Chondrocyte (in vitro differentiated cells): ENCODE measurements at places on chromosomes 4 and X.

DNA sequence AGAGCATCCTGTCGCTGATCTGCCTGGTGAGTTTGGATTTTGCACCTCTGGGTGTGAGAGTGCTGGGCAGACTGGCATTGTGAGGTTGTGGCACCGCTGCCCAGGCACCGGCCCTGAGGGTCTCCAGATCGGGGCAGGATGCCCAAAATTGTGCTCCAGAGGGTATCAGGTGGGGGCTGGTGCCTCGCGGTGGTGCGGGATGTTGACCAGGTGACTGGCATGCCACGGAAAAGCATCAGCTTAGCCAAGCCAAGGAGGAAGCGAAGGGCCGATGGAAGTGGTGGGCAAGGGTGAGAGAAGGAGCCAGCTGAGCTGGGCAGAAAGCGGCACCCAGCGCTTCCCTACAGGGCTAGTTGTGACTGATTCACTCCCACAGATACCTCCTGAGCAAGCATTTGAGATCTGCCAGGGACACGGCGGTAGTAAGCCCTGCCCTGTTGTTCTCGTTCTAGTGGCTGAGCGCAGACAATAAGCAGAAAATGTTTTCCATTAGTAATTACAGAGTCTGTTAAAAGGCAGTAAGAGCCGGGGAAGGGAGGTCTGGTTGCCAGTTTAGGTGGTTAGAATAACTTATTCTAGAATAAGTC, 809 bp downstream of the ZFP92 start:
- peak; percentile 86 for DNase-seq

DNA sequence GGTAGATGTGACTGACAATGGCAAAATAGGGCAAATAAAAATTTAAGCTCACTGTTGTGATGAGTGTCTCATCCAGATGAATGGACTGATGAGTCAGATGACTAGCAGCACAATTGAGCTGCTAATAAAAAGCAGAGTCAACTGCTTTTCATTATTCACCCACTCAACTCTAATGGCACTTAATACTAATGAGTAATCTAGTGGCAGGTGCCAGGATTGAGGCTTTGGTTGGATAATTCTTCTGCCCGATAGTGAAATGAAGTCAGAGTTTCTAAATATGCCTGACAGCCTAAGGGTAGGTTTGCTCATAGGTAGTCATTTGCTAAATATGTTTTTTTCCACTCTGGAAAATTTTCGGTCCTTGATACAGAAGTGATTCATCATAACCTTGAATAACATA, 10.4 kb downstream of the OGT start:
- no peak for DNase-seq

DNA sequence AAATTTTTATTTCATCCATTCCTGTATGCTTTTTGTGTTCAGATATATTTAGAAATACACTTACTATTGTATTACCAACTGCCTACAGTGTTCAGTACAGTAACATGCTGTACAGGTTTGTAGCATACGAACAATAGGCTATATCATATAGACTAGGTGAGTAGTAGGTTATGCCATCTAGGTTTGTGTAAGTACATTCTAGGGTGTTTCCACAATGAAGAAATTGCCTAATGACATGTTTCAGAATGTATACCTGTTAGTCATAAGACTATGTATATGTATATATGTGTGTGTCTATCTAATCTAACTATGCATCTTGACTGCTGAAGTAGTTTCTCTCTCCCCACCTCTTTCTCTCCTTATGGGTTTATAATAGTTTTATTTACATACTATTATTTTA, 51.5 kb upstream of the BTC start:
- no peak for DNase-seq

DNA sequence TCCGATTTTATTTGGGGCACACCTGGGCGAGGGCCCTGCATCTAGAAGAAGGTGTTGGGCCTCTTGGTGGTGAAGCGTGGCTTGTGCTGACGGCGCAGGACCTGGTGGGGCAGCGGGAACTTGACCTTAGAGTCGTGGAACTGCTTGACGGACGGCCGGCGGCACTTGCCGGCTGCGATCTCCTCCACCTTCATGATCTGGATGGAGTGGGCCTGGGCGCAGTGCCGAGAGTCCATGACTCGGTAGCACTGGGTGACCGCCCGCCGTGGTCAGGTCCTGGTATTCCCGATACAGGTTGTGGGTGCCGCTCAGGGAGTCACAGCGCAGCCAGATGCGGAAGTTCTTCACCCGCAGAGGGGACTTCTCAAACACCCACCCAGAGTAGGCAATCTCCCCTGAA, 56.8 kb upstream of the ALG13 start:
- DNase-seq, result no peak

GRCh38 chr4:40502220-40502619, 127.4 kb downstream of the RBM47 start:
- DNase-seq, result no peak

DNA sequence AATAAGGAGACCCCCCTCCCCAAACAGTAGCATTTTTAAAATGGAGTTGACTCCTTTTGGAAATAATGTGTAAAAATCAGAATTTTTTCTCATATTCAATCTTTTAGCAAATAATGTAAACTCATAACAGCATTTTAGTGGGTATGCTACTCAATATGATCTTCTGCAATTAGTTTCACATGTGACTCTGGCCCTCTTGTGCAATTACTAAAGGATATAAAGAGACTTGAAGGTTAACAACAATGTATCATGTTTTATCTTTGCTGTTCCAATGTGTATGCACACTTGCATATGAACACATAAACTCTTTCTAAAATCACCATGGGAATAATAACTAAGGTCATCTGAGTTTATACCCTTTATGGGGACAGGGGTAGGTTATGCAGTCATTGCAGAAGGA, 39.9 kb upstream of the RXFP1 start:
- no peak for DNase-seq

GRCh38 chr4:53586121-53586816, 5.0 kb downstream of the LNX1 start:
- DNase-seq, result no peak

GRCh38 chrX:54747733-54748393, 50.2 kb downstream of the ITIH6 start:
- no peak for DNase-seq

DNA sequence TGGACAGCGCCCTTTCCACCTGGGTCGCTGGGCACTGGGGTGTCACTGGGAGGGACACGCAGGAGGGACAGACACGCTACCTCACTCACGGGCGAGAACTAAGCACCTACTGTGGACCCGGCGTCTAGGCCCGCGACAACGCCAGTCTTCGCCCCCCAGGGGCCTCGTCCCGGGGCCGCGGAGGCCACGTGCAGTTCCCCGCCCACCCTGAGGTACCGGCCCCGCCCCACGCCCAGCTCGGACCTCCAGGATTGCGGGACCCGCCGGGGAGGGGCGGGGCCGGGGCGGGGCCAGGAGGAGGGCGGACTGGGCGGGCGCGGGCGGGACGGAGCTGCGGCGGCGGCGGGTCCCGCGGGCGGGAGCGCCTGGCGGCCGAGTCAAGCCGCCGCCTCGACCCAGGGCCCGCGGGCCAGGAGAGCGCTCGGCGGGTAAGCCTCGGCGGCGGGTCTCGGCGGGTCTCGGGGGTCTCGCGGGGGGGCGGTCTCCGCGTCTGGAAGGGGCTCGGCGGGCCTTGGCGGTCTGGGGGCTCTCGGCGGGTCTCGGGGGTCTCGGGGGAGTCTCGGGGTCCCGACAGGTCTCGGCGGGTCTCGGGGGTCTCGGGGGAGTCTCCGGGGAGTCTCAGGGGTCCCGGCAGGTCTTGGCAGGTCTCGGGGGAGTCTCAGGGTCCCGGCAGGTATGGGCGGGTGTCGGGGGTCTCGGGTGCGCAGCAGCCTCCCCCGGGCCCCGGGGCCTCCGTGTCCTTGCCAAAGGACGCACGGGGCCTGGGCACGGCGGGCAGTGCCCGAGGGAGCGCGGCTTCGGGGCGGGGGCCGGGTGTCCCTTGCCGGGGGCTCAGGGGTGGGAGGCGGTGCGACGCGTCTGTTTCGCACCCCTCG, at the start of gene SH3BP2:
Gene SH3BP2 (plus strand): TSS at position 375 of the 875 bp plus-strand sequence. CDS start 27,533 bp downstream, outside the sequence.
- peak; percentile 79 for DNase-seq

- DNase-seq, result no peak
These were observed 52.5 kb downstream of the SNX25 start for GRCh38 chr4:185261946-185262345.

GRCh38 chr4:173475751-173476150, 54.3 kb downstream of the HAND2 start:
- no peak for DNase-seq

DNA sequence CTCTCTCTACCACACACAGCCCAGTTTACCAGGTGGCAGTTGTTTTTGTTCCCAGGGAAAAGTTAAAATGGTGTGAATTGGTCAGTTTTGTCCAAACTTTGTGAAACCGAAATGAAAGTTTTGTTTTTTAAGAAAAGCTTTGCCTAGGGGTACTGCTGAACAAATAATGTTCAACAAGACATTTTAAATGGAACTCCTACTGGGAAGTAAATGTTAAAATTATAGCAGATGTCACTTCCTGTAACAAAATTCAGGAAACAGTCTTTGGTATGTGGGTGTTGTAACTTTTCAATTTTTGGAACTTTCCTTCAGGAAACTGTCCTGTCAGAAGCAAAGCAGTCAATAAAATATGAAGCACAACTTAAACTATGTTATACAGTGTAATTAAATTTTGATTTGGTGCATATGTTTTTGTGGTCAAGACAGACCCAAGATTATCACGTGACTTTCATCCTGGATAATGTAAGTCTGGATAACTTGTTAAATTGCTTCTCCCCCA, 79.5 kb downstream of the AFF1 start:
- no peak for DNase-seq

GRCh38 chr4:41256131-41256739, 493 bp upstream of the UCHL1 start:
- no peak for DNase-seq

DNA sequence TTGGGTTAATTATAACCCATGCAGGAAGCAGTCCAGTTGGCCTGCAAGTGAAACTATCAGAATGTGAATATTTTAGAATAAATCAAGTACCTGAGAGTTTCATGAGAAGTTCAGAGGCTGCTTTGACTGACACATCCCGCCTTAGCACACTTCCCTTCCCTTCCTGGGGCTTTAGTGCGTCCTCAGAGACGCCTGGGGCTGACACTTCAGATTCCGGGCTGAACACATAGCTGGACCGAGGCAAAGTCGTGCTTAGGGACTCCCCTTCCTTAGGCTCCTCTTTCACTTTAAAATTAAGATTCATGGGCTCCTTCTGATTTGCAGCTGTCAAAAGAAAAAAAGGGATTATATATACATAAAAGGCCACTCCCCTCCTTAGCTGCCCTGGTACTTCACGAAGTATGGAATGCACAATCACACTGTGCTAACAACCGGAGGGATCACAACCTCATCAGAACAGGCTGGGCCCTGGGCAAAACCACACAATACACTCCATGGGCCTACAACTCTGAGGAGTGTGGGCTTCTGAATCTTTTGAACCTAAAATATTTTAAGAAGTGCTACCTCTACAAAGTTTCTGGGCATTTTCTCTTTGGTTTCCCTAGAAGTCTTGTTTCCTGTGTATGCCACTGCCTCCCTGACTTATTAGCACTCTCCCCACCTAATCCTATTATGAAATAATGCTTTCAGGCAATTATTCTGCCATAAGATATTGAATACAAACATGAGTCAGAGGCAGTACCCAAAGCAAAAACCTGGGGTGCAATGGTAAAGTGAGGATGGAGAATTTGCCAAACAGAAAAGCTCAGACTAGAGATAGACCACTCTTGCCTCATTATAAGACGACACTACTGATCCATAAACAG, 68.2 kb downstream of the ZNF827 start:
- no peak for DNase-seq

DNA sequence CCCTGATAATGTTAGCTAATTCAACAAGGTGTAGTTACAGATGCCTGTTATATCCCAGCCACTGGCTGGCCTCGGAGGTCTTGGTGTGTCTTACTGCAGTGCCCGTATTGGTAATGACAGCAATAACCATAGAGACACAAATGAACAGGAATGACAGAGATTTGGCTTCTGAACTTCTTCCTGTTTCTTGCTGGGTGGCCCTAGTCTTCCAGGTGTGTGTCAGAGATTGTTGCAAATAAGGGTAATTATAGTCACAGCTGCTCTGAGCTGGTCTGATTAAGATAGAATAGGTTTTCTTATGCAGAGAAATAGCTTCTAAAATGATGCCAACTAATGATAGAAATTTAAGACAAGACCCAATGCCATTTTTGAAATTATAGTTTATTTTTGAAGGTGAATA, 64.1 kb upstream of the MAD2L1 start:
- DNase-seq, result no peak

DNA sequence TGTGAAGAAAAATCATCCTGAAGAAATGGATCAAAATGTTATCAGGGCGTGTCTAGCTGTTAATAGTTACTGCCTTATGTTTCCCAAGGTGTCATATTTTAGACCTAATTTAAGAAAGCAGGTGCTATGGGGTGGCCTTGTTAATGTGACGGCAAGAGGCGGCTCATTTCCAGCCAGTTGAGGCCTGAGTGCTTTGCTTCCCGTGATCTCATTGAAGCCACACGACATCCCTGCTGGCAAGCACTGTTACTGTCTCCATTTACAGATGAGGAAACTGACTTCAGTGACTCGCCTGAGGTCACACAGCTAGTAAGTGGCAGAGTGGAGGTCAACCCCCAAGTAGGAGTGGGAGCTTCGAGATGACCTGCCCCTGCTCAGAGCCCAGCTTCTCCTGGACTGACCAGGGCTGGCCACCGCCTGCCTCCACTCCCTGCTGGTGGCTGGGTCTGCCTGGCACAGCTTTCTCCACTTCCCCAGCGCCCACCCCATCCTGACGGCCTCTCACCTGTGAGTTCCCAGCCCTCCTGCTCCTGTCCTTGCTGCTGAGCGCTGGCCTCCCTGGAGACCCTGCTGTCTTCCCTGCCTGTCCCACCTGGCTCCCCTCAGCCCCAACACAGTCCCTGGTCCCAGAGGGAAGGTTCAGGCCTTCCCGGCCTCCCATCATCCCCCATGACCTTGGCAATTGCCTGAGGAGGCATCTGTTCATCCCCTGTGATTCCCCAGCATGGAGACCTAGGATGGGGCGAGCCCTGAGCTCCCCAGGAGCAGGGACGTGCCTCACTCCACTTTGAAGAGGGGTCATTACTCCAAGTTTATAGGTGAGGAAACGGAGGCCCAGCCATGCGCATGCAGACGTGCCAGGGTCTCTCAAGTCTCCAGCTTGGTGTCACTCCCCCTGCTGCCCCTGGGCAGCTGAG, 47.7 kb upstream of the SORCS2 start:
- DNase-seq, result no peak

DNA sequence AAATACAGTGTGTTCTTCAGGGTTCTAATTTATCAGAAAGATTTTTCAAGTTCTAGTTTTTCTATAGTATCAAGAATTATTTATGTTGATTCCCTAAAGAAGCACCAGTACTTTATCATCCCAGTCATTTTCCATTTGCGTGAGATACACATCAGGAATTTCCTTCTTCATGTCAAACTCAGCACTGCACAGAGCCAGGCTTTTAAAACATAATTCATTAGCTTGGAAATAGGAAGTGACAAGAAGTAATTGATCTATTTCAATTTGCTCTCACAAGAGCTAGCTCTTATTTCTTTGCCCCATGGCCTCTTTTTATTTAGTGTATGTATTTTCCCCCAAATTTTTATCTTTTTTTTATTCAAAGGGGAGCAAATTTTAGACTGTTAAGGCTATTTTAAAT, 13.0 kb upstream of the SLC10A4 start:
- DNase-seq, result no peak
